ENCODE measurements at places on chromosomes 5 and 9.

GRCh38 chr9:132791699-132792240 is 86.3 kb downstream of the AK8 start:
- no peak for DNase-seq

DNA sequence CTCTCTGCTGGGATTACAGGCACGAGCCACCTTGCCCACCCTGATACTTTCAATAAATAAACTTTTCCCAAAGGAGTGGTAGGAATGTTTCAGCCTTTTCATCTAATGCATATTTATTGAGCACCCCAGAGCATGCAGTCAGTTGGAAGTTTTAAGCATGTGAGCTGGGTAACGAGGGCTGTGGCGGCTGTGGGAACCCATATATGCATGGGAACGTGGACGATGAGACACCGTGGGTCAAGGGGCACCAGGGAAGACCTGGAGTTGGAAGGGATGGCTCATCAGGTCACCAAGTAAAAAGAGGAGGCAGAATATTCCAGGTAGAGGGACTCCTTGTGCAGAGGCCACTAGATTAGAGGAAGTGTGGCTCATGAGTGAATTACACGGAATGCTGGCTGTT is 64.7 kb downstream of the ANKRD33B start:
- no peak for DNase-seq

- no peak for DNase-seq
Observed at GRCh38 chr9:127138444-127138843, 16.0 kb upstream of the ANGPTL2 start.

DNA sequence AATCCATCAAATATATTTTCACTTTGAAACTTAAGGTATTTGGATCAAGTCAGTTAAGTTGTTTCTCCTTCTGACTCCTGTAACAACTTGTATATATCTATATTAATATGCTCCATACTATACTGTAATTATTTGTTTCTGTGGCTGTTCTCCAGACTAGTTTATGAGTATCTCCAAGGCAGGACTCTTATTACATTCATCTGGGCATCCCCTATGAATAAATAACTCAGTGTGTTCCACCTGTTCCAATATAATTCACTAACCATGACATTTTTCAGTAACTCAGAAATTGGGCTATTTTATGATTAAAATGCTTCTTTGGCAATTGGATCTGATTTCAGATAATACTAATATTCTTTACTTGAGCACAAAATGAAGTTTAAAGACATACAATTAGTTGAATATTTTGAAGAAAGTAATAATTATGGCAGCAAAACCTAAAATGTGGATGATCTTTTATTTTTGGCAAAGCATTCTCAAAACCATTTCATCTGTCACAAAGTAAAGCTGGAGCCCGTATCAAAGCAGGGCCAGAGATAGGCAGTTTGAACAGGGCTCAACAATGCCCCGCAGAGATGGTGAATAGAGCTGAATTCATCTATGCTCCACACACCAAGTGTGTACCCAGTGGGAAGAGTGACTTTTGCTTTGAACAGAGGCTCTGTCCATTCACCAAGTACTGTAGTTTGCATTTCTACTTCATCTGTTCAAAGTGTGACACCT is 314.3 kb downstream of the PDE4D start:
- DNase-seq: no peak

GRCh38 chr5:80198399-80198798 is 57.4 kb downstream of the SERINC5 start:
- peak; percentile 95 for DNase-seq

- no peak for DNase-seq
Observed at GRCh38 chr5:110768138-110768860, 29.5 kb downstream of the SLC25A46 start.

DNA sequence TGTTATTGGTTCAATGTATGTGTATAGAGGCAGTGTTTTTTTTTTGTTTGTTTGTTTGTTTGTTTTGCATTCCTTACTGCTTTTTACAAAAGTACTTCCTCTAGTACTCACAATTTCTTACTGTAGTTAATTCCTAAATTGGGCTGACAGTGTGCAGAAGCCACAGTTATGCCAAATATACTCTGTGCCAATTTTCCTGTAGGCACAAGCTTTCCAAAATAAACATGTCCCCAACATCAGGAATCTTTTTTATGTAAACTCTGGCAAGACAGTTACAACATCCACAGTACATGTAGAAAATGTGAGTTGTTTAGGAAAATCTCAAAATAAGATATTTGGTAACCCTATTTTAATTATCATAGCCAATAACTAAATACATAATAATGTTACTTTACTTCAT is 161.6 kb upstream of the TSLP start:
- DNase-seq: no peak

DNA sequence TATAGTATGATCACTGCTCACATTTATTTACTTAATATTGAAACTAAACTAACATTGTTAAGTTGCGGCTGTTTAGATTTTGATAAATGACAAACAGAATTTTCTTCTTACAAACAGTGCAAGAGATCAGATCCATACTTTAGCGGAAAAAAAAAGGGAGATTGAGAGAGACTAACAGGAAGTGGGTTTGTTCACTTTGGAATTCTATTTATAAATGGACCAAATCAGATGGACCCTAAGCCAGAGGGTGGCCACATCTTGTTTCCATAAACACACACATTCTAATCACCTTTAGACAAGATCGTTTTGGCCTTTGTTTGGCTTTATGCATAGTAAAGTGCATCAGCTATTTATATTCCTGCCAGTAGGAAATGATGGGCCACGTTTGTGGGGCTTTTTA is 381.4 kb upstream of the CD180 start:
- DNase-seq: no peak

- DNase-seq: no peak
Observed at GRCh38 chr5:65820373-65820772, 98.4 kb downstream of the NLN start.

DNA sequence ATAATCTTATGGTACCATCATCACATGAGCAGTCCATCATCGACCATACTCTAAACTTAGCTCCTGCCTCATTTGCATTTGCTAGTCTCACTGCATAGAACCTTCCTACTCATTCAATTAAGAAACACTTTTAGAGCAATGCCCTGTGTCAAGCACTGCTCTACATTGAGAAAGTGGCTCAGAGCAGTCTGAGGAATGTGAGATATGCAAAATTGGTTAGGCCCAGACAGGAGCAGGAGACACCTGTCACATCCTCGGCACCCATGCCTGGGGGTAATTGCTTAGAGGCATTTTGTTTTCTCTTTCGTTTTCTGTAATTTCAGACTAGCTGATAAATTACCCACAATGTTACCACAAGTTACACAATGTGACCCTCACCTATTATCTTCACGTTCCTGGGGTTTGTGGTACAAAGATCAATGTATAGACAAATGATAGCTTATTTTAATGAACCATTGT is 4.9 kb upstream of the RARS1 start:
- no peak for DNase-seq

DNA sequence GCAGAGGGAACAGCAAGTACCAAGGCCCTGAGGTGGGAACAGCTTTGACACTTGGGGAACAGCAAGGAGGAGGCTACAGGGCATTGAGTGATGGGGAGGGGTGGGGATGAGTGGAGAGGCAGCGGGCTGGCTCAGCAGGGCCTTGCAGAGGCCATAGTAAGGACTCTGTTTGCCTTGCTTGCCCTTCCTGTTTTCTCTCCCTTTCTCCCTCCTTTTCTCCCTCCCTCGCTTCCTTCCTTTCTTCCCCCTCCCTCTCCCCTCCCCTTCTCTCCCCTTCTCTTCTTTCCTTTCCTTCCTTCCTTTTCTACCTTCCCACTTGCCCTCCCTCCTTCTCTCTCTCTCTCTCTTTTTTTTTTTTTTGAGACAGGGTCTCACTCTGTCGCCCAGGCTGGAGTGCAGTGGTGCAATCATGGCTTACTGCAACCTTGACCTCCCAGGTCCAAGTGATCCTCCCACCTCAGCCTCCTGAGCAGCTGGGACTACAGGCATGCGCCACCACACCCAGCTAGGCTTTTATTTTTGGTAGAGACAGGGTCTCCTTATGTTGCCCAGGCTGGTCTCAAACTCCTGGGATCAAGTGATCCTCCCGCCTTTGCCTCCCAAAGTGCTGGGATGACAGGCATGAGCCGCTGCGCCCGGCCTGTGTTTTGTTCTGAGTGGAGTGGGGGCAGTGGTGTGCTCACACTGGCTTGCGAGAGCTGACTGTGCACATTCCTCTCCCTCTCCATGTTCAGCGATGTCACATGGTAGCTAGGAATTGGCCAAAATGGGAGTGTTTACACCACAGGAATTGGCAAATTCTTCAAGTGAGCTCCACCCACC is 17.1 kb downstream of the IER5L start:
- no peak for DNase-seq

DNA sequence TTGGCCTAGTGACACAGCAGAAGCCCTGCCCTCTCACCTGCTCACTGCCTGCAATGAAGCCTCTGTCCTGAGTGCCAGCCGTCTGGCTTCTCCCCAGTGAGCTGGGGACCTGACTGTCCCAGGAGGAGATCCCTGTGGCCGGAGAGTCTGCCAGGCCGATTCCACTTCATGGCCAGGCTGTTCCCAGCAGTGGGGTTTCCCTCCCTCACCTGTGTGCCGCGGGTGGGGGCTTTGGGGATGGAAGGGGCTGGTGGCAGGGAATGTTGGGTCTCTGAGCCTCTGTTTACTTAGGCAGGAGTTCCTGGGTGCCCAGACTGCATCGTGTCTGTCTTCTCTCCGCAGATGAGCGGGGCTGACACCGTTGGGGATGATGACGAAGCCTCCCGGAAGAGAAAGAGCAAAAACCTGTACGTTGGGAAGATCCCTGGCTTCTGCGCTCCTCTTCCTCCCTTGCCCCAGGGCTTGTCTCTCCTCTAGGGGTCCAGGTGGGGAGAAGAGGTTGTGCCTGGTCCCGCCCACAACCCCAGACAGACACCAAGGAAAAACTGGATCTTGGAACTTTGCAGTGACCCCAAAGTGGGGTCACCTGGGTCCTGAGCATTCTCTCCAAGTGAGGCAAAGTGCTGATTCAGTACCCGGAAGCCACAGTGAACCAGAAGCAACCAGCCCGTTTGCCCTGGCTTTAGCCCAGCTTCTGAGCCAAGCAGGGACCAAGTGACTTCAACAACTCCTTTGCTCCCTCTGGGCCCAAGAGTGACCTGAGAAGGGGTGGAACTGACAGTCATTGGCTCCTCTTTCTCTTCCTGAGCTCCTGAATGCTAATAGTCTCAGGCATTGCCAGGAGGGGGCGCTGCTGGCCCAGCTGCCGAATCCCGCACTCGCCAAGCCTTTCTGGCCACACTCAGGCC is 127.7 kb downstream of the RGS3 start:
- peak; percentile 85 for DNase-seq

DNA sequence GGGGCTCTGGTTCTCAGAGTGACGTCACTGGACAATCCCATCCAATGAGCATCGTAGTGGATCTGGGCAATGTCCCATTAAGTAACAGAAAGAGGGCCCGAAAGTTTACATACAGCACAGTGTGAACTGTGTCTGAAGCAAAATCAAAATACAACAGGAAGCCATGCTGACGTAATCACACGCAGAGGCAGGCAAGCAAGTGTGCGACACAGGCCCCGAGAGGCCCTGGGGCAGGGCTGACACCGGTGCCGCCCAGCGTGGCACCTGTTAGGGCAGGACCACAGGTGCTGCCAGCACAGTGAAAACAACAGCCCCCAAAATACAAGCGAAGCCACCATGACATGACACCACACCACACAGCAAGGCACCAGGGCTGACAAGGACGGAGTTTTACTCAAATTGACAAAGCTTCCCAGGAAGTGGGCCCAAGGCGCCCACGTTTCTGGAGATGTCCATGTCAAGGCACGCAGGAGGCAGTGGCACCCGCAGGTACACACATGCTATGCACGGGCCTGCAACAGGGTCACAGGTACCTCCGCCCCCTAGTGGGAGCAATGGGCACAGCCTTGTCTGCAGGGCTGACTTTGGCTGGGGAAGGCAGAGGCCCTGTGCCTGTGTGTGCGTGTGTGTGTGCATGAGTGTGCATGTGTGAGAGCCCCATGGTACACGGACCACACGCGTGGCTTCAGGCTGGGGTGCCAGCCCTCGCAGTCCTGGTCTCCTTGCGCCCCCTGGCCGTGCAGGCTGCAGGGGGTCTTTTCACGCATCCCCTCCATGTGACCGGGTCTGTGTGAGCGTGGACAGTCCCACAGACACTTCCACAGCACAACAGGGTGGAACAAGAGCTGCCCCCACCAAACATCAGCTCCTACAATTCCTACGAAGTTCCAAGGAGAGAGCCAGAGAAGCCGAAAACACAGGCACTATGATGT is 19.6 kb downstream of the QSOX2 start:
- peak; percentile 53 for DNase-seq

- no peak for DNase-seq
Observed at GRCh38 chr5:67310169-67310568, 113.6 kb upstream of the CD180 start.

DNA sequence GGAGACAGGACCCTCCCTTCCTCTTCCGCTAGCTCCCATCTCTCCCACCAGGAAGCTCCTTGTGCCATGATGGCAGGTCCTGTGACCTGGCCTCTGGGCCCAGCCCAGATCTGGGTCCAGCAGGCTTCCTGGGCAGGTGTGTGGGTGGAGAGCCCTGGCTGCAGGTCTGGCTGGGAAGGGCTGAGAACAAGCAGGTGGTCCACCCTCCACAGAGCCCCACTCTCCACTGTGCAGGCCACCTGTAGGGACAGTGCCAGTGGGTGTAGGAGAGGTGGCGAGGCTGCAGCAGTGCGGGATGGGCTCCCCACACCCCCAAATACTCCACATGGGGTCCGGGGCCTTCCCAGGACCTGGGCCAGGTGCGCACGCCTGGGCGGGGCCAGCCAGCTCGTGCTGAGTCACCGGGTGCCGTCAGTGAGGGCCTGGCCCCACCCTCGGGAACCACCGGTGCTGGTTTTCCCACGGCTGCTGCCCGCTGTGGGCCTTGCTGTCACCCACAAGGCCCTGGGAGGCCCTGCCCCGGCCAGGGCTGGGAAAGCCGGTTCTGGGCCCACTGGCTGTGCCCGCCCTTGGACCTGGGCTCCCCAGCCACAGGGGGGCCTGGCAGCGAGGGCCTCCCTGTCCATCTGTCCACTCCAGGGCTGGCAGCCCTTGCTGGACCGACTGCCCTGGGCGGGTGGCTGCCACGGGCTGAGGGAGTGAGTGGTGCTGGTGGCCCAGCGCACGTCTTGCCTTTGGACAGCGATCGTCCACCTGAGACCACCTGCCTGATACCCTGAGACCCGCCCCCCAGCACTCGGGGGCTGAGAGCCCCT is 9.3 kb upstream of the NRARP start:
- DNase-seq: no peak

DNA sequence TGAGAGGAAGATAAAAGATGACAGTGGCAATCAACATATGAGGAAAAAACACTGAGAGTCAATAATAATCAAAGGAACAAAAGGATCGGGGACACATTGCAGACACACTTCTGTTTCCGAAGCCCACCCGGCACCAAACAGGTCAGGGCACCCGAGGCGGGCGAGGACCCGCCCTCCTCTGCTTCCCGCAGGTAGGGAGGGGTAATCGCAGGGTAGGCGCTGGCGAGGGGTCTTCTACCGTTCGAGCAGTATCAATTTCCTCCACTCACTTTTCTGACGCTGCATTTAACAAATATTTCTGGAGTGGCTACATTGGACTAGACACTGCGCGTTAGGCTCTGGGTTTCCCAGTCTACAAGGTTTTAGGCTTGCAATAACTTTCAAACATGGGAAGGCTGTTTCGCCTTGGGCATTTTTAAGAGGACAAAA is 1.3 kb downstream of the TXN start:
- no peak for DNase-seq

GRCh38 chr5:87277279-87277835 is 9.7 kb downstream of the RASA1 start:
- DNase-seq: no peak

Measured in dorsolateral prefrontal cortex (tissue), 122 donors.